Suppressor macrophage treated with lipopolysaccharide for 1 hour (primary cell): ENCODE measurements at places on chromosomes 11 and 22.

DNA sequence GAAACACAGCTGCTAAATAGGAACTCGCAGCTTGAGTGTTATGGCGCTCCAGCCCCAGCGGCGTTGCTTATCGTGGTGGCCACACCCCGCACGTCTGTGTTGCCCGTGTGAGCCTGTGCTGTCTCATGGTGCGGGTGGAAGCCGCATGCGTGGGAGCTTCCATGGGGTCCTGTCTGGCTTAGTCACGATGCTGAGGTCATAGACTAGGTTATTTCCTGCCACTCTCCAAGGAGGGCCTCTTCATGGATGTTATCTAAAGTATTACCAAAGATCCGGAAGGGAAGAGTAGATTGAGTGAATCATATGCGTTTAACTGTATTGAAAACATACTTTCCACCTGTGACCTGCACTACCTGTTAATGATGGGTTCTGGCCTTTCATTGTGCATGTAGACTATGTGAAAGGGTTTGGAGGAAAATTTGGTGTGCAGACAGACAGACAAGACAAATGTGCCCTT, 21.7 kb downstream of the CTTN start:
- peak; percentile 16 for DNase-seq

DNA sequence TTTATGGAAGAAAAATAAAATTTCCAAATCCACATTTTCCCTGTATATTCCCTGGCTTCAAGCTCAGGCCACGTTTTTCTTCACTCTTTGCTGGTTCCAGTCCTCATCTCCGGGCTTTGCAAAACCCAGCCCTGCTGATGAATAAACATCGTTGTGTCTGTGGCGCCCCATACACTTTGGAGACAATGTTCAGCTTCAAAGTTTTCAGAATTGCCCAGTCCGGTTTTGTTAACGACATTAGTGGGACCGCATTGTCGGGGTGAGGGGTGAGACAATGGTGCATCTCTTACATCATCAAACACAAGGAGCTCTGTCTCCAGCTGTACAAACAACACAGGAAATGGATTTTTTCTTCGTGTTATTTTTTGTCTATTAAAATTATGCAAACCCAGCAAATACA, 53.4 kb upstream of the HTATIP2 start:
- no peak for DNase-seq

GRCh38 chr11:102807921-102808320, 10.0 kb upstream of the MMP1 start:
- peak; percentile 47 for DNase-seq

GRCh38 chr11:67999704-68000103, 4.2 kb downstream of the UNC93B1 start:
- DNase-seq: no peak
